CD4-positive, CD25-positive, alpha-beta regulatory T cell (primary cell): ENCODE measurements at places on chromosomes 7 and 10.

GRCh38 chr10:83179371-83179770 lies 959.9 kb upstream of the GHITM start:
- no peak for DNase-seq

GRCh38 chr10:125559210-125559609 lies 123.8 kb downstream of the TEX36 start:
- DNase-seq, result no peak

DNA sequence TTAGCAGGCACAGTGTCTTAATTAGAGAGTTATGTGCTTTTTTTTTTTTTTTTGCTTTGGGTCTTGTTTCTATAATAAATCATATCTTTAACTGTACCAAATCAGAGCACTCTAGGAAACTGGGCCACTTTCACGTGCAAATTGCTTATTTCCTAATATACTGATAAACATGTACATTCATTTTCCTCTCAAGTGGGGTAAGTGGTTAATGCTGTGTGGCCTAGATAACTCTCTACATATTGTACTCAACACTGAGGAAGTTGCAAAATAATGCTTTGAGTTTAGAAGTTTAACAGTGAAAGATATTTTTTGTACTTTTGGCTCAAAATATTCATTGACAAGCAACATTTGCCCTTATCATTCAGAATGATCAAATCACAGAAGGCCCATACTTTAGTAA lies 115.9 kb upstream of the IFRD1 start:
- no peak for DNase-seq

DNA sequence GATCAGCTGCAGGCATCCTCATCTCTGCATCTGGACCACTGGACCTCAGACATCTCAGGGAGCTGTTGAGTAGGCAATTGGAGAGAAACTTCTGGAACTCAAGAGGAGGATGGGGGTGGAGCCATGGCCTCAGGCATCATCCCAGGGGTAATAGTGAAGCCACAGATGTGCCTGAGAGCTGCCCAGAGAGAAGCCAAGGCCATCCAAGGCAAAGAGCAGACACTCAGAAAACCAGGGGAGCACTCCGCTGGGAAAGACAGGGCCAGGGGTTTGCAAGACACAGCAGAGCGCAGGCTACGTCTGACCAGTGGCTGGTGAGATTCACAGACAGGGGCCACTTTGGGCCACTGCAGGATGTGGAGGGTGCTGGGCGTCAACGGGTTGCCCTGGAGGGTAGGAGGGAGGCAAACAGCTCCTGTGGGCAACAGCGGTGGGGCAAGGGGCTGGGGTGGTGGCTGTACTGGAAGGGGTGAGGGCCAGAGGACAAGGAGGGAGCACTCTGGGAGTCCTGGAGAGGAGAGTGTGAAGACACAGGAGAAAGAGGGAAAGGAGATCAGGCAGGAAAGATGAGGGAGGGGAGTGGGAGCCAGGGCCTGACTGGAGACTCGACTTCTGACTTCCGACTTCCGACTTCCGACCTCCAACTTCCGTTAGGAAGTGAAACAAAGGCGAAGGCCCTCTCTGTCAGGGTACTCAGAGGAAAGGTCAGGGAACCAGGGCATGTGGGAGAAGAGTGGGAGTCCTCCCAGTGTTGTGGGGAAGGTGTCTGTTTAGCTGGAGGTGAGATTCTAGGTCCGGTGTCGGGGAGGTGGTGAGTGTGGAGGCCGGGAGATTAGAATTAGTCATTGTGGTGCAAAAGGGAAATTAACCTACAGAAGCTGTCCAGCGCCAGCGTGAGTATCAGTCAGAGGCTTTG lies 69.7 kb upstream of the ANTXRL start:
- DNase-seq, result no peak

- no peak for DNase-seq
Measured at GRCh38 chr7:5404421-5404826, 19.2 kb downstream of the TNRC18 start.

GRCh38 chr10:120477743-120478141 lies 20.7 kb downstream of the PLPP4 start:
- DNase-seq, result no peak

- no peak for DNase-seq
Measured at GRCh38 chr7:134905375-134905774, 80.9 kb upstream of the AGBL3 start.

DNA sequence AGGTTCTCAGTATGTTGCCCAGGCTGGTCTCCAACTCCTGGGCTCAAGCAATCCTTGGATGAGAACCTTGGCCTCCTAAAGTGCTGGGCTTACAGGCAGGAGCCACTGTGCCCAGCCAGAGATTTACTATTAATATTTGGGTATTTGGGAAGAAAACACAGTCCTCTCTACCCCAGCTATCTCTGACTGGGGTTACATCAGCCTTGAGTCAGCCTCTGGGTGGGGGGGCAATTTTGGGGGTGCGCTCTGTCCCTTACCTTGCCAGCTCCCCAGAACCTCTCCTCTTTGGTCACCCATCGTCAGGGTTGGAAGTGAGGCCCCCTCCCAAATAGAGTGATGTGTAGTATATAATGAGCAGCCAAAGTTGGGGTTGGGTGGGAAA lies 1.8 kb downstream of the MLXIPL start:
- no peak for DNase-seq

DNA sequence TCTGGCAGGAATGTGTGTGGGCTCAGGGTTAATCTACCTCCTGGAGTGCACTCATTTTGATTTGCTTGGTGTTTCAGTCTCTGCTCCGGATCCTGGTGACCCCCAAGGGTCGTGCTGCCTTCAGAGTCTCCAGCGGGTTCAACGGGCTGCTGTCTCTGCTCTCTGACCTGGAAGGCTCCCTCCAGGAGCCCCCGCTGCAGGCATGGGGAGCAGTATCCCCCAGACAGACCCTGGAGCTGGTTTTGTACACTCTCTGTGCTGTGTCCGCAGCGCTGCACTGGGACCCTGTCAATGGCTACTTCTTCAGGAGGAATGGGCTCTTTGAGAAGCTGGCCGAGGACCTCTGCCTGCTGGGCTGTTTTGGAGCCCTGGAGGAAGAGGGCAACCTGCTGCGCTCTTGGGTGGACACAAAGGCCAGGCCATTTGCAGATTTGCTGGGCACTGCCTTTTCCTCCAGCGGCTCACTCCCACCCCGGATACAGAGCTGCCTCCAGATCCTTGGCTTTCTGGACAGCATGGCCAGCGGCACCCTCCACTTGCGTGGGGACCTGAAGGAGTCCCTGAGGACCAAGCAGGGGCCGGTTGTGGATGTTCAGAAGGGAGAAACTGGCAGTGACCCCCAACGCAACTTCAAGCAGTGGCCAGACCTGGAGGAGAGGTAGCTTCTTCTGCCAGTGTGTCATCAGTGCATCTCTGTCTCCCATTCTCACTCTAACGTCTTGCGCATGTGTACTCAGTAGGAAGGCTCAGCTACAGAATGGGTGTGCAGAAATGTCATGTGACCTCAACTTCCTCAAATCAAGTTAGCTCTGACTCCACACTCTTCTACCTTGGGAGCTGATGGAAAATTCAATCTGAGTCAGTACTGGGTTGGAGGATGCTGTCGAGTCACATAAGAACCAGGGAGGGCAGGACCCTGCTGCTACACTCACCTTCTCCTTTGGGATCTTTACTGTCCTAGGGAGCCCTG lies 58.5 kb downstream of the WDFY4 start:
- no peak for DNase-seq

- no peak for DNase-seq
Measured at GRCh38 chr7:106775552-106775936, 89.5 kb upstream of the PIK3CG start.

DNA sequence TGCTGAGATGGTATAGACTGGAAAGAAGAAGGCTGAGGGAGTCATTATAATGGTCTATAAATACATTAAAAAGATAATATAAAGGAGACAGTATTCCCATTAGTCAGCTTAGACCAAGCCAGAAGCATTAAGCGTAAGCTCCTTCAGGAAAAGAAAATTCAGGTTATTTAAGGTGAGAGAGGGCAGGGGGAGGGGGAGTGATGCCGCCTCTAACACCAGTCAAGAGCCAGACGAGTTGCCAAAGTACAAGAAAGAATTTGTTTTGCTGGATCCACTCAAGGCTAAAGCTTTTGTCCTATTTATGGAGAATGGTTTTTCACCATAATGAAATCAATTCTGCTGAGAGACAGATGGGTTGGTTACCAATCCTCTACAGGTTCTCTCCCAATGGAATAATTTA lies 99.3 kb downstream of the CFAP58 start:
- DNase-seq, result no peak

DNA sequence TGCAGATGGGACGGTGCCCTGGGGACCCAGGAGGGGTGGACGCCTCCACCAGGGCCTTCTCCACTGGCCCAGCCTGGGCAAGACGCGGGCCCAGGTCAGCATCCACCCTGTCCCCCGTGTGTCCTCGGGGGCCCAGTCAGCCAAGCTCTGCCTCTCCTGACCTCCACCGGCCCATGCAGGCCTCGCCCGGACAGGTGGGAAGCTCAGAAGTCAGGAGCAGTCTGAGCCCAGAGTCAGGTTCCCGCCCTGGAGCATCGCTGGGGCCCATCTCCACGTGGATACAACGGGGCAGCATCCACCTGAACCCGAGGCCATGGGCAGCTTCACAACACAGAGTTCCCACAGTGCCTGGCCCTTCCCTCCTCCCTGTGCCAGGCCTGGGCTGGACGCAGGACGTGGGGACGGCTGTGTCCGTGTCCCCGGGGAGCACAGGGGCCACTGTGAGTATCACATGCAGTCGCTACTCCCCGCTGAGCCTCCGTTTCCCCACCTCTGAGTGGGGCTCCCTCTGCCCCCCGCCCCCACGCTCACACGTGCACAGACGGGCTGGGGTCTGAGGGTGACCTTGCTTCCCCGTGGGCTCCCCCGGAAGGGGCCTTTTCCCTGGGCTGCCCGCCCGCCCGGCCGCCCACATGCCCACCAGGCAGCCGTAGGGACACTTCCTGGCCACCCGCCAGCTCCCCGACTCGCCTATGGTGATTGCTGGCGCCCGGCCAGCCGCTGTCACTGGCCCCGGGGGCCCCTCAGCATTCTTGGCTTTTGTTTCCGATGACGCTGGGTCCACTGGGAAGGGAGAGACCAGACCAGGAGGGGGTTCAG lies 64.3 kb downstream of the PDGFA start:
- no peak for DNase-seq

- no peak for DNase-seq
Measured at GRCh38 chr7:71015252-71015900, 116.6 kb upstream of the GALNT17 start.

DNA sequence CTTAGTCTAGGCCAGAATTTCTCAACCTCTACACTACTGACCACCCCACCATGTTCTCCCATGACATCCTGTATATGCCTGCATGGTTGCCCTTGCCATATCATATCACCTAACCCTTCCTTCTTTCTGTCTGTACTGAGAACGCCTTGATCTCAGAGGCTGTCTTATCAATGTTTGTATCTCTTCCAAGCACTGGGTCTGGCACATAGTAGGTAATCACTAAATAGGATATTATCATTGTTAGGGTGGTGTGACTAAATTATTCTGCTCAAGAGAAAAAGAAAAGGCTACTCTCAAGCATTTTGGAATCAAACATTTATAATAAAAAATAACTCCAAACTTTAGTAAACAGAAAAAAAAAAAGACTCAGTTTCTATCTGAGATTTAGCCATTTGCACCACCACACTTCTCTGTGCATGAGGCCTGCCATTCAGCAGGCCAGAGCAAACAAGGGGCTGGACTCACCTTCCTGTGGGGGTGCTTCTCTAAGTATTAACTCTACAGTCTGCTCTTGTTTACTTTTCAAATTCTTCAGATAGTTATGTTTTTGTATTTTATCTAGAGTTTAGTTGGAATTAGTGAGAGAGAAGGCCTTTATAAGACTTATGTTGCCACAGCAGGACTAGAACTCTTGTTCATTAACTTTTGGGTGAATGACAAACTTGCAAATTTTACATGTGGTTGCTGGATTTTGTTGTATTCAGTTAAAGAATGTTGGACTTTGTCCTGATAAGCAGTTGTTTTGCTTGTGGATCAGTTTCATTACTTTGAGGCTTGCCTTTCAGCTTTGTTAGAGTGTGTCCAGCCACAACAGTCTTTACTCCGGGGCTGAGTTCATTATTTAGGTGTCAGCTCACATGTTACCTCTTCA lies 5.4 kb downstream of the AGBL3 start:
- no peak for DNase-seq

- no peak for DNase-seq
Measured at GRCh38 chr10:83959328-83959727, 180.0 kb upstream of the GHITM start.

GRCh38 chr10:12381536-12382156 lies 32.3 kb downstream of the CAMK1D start:
- DNase-seq, result no peak

- DNase-seq, result no peak
Measured at GRCh38 chr10:16986406-16987205, 143.0 kb downstream of the CUBN start.

DNA sequence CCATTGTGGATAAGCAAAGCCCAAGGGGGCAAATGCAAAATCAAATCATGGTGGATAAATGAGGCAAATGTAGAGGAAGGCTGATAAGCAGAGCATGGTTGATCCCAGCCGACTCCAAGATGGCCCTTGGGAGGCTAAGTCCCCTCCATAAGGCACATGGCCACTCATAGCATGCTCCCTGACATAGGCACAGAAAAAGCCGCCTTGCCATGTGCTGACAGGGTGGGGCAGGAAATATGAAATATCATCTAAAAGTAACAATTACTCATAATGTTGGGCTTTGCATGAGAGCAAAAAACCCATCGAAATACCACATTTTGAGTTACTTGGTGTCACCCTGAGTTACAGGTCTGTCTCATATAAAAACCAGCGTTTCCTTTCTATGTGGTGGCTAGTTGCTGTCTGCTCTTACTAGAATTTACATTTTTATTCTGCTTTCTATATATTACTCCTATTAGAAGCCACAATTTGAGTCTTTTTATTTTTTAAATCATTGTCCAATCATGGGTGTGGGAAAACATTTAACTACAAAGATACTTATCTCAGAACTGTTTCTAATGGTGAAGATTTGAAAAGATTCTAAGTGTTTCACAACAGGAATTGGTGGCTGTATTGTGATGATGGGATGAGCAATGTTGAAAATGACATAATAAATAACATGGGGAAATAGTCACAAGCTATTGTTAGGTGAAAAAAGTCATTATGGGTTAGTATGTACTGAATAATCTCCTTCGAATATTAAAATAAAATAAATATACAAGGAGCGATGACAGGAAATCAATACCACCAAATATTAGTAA lies 102.7 kb downstream of the CUBN start:
- peak; percentile 77 for DNase-seq

GRCh38 chr10:43775384-43775783 lies 126.7 kb upstream of the ZNF32 start:
- no peak for DNase-seq

DNA sequence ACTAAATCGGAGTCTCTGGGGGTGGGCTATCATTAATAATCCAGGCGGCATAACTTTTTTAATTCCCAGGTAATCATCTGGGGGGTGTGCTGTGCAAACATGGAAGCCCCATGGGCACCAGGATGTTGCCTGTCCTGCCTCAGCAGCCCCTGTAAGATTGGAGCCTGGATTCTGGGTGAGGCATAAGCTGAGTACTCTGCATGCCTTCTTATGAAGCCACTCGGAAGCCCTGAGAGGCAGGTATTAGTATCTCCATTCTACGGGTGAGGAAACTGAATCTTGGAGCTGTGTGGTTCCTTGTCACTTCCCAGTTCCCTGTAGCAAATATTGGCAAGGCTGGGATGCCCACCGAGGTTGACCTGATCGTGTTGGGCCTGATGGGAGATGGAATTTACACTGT lies 7.4 kb upstream of the OPN4 start:
- no peak for DNase-seq
